ENCODE measurements at places on chromosomes 7 and 10.

GRCh38 chr7:85162721-85163120, 24.1 kb downstream of the SEMA3D start:
- no peak for DNase-seq

DNA sequence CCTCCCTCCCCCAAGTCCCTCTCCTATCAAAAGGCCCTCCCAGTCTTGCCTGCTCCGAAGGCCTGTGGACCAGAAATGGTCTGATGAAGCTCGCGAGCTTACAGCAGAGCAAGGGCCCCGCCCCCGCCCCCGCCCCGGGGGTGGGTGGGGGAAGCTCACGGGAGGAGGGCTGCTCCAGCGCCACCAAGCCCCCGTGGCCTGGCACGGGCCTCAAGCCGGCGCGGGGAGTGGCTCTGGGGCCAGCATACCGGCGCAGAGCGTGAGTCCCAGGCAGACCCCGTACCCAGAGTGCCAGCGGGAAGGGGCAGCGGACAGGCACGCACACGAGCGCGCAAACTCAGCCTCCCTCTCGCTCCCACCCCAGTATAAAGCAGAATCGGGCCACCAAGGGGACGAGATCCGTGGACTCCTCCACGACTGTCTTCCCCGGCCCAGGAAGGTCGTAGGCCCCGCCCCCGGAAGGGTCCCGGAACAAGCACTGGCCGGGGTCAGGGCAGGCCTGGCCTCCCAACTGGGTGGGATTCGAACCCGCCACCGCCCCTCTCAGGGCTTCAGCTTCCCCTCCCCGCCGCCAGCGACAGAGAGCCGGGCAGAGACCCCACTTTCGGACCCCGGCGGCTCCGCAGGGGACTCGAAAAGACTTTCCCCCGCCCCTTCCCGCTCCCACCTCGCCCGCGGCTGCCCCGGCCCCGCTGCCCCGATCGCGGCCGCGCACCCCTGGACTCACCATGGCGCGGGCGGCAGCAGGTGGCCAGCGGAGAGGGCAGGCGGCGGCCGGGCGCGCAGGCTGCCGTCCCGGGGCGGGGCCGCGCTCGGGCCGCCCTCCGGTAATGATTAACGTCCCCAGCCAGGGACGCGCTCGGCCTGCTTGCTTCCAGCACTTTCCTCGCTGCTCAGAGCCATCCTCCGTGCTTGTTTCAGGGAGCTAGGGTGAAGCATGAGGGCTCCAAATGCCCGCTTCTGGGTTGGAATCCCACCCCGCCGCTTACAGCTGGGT, at the start of gene PCBD1:
TSS of gene PCBD1 (minus strand) at position 762 of the 997 bp plus-strand sequence. CDS start at position 730, 32 bp downstream.
- DNase-seq, result peak; percentile 79

DNA sequence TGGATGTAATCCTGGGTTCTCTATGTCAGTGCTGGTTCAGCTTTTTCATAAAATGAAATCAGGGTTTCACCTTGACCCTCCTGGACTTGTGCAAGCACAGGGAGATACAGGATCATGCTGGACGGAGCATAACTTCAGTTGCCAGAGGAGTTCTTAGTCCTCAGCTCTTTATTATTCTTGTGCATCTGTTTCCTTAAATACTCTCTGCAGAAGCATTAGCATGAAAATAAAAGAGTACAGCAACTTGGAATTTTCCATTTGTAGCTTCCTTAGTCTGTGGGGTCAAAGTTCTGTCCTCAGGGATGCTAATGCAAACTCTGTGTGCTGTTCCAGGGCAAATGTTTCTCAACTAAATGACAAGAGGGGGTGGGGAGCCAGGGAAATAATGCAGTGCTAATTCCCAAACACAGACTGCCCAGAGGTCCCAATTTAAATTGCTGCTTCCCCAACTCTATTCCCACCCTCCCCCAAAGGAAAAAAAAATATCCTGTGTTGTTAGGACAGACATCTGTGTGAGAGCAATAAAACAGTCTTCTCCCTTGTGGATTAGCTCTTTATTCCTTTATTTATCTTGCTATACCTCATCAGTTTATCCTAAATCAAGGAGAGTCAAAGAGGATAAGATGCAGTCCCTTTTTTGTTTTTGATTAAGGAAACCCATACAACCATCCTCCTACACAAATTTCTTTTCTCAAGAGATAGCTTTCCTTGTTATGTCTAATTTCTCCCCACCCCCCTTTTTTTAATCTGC, 905.0 kb downstream of the LRMDA start:
- DNase-seq, result no peak

DNA sequence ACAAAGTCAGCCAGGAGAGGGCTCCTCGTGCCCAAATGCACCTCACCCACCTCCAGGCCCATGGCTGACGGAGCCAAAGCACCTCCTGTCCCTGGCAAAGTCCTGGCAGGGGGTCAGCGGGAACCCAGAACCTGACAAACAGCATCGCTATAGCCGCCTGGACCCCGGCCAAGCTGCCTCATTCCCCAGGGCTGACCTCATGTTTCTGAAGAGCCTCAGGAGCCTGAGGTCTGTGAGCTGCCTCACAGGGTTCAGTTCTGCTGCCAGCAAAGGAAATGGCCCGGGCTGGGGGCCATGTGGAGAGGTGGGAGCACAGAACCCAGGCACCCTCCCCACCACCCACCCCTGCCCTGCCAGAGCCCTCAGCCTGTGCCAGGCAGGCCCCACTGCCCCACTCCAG, 4.2 kb upstream of the NANOS1 start:
- no peak for DNase-seq

DNA sequence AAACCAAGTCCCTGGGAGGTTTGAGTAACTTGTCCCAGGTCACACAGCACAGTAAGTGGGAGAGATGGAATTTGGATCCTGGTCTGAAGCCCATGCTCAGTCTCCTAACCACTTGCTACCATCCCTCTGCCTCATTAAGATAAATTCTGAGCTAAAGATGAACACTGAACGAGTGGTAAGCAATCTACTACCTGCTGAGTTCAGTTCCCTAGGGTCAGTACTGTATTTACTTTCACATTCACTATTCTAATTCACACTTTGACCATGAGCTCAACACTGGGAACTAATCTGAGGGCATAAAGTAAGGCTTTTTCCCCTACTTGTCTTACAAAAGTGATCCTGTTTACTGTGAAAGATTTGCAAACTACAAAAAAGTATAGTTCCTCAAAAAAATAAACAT, 2.4 kb downstream of the UROS start:
- DNase-seq, result no peak

DNA sequence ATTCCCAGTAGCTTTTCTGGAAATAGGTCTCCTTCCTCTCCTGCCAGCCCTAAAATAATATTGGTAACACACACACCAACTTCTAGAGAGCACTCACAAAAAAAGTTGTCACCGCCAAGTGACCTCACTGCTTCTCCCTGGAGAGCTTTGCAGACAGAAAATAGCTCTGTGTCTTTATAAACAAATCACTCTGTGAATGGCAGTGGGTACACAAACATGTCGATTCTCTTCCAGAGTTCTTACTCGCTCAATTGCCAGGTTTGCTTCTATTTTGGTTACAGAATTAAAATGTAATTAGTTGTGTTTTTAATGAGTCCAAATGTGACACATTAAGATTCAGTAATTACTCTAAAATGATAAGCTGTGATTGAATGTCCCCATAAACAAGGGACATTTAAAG, 649.2 kb upstream of the C7orf33 start:
- no peak for DNase-seq

DNA sequence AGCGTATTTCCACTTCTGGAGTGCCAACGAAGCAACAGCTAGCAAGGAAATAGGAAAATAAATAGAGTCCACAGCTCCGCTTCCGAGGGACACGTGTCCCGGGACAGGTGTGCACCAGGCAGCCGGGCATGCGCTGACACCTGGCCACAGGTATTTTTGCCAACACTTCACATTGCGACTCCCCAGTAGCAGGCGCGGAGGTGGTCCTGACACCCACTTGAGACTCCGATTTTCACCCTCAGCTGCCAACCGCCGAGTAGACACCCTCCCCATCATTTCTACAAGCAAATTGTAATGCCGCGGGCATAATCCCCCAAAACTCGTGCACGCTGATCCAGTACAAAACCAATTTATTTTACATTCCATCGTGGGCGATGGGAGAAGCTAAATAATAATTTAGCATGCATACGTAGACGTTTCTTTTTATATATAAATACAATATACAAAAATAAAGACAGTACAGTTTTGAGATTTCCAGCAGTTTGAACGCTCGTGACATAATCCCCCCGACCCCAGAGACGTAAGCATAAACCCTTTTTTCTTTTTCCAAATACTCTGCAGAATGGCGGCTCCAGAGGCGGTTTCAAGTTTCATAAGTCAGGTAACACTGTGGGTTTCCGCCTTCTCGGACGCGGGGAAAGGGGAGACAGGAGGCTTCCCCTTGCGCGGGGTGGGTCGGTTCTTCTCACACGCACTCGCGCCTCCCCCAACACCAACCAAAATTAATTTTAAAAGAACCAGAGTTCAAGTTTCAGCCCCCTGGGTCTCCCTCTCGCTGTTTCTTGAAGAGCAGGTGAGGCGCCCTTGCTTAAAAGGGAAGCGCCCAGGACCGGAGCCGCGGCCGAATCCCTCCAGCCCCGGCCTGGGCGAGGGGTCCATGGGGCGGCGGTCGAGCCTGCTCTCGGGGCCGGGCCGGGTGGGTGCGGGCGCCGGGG, 5.7 kb downstream of the MNX1 start:
- no peak for DNase-seq

- no peak for DNase-seq
Observed at GRCh38 chr10:95574649-95575365, 13.6 kb upstream of the SORBS1 start.

DNA sequence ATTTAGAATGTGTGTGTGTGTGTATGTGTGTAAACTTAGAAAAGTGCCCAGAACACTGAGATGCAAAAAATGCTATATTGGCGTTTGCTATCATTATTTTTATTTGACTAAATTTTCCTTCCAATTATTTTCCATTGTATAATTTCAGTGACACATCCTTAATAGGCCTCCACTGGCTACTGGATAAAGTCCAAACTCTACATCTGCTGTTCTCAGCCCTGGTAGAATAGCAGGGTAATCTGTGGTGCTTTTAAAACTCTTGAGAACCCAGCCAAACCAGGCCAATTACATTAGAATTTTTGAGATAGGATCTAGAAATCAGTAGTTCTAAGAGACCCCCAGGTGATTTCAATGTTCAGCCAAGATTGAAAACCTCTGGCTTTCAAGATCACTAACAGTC, 66.4 kb downstream of the ZNF503 start:
- DNase-seq, result no peak

GRCh38 chr10:11986593-11987216, 55.9 kb downstream of the UPF2 start:
- DNase-seq, result peak; percentile 15

GRCh38 chr10:30080161-30080560, 20.8 kb upstream of the JCAD start:
- no peak for DNase-seq

- no peak for DNase-seq
Observed at GRCh38 chr10:44417761-44418160, 32.9 kb upstream of the CXCL12 start.

- DNase-seq, result no peak
Observed at GRCh38 chr7:120394595-120394994, 121.6 kb downstream of the KCND2 start.

DNA sequence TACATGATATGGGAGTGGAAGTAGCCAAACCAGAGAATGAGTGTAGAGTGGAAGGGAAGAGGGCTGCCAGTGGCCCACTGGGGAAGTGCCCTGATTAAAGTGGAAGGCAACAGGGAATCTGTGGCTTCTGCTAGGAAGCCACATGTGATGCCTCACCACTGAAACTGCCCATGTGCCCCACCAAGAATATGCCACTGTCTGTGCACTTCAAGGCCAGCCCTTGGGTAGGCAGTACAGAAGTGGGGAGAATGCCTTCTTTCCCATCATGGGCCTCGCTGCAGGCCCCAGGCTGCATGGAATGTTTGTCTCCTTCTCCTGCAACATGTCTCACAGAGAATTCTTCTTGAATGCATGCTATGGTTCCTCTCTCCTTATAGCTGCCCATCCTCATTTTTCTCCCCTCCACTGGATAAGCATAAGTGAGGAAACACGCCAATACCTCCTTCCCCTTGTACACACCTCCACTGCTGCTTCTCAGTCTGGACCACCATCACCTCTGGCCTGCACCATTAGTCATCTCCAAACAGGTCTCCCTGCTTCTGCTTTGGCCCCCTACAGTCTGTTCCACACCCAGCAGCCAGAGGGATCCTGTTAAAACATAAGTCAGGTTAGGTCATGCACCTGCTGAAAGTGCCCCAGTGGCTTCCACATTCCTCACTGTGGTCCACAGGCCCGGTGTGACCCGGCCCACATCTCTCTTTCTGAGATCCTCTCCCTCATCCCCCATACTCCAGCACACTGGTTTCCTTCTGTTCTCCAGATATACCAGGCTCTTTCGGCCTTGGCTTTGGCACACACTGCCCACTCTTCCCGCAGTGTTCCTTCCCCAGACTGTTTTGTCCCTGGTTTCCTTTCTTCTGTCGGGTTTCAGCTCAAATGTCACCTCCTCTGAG, 37.1 kb downstream of the SNX10 start:
- DNase-seq, result no peak

GRCh38 chr7:28107960-28108359, 72.6 kb downstream of the JAZF1 start:
- DNase-seq, result no peak

DNA sequence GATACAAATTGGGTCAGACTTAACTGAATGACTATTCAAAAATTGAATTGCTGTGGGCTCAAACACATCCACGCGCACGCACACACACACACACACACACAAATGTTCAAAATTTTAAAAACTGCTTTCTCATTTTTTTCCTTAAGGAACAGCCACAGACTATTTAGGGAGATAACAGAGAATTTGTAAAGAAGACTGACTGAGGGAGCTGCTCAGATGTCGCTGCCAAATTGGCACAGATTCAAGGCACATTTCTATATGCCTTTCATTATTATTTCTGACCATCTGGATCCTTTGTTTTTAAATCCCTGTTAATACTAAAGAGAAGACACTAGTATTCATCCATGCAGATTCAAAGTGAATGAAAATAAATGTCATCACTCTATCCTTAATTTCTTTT, 154.8 kb downstream of the DGKB start:
- DNase-seq, result no peak

DNA sequence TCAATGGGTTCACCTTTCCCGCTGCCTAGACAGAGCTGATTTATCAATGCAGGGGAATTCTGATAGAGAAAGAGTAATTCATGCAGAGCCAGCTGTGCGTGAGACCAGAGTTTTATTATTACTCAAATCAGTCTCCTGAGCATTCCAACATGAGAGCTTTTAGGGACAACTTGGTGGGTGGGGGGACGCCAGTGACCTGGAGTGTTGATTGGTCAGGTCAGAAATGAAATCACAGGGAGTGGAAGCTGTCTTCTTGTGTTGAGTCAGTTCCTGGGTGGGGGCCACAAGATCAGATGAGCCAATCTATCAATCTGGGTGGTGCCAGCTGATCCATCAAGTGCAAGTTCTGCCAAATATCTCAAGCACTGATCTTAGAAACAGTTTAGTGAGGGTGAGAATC, 99.0 kb upstream of the CAV2 start:
- no peak for DNase-seq

GRCh38 chr7:28166982-28167715, 13.4 kb downstream of the JAZF1 start:
- no peak for DNase-seq
